ENCODE measurements at places on chromosomes 1 and 21.

DNA sequence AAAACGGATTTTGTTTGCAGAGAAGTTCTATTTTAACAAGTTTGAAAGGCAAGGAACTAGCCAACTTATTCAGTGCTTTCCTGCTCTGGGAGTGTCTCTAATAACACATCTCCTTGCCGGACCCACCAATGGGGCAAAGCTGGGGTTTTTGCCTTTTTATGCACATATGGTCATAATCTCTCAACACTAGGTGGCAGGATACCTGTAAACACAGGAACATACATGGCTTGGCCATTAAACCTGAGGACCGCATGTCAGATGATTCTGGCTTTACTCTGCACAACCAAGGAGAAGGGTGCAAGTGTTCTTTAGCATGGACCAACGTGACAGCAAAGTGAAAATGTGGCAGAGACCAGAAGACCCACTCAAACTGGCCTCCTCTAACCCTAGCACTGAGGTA is 4.9 kb downstream of the TMEM9 start:
- no peak for DNase-seq

DNA sequence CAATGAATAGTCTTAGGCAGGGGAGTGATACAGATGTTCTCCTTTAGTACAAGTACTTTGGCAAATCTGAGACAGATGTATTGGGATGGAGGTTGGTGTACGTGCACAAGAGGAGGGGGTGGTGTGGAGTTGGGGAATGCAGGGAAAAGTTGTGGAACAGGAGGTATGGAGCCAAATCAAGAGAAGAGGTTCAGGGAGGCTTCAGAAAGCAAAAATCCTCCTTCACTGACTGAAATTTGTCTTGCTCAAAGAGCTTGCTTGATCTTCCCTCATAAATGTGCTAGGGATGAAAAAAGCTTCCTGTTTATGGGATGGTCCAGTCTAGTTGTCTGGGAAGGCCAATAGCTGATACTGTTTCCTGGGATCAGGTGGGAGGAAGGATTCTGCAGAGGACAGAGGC is 5.8 kb downstream of the RNF19B start:
- no peak for DNase-seq

- DNase-seq: no peak
These were observed 279.0 kb downstream of the RRAGC start for GRCh38 chr1:38580594-38580993.

DNA sequence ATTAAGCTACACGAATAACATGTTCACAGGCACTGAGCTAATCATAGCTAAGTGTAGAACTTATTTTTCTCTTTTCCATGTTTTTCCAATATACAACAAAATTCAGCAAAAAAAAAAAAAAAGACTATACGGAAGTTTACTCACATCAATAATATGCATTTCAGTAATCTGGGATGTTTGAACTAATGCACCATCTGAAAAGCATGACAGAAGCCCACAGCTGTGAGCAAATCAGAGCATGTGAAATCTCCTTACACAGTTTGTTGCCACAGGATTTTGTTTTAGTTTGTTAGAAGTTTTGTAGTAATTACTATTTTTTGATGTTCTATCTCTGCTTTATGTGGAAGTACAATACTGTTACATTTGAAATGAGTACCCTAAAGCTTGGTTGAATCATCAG is 1051.7 kb downstream of the TTLL7 start:
- no peak for DNase-seq

- peak; percentile 6 for DNase-seq
These were observed 84.5 kb downstream of the COLGALT2 start for GRCh38 chr1:183953031-183953430.

- no peak for DNase-seq
These were observed 413.0 kb downstream of the DPYD start for GRCh38 chr1:97507863-97508262.

DNA sequence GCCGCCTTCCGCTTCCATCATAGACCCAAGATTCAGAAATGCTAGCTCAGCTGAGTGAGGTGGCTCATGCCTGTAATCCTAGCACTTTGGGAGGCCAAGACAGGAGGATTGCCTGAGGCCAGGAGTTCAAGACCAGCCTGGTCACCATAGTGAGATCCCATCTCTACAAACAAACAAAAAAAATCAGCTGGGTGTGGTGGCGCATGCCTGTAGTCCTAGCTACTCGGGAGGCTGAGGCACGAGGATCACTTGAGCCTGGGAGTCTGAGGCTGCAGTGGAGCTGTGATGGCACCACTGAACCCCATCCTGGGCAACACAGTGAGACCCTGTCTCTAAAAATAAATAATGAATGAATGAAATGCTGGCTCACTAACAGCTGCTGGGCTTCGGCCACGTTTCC is 39.7 kb downstream of the TOMM20 start:
- DNase-seq: no peak

GRCh38 chr1:53278298-53278725 is 40.0 kb upstream of the MAGOH start:
- DNase-seq: peak; percentile 39

GRCh38 chr1:116439701-116440100 is 66.7 kb downstream of the ATP1A1 start:
- no peak for DNase-seq

- DNase-seq: no peak
These were observed 230.8 kb upstream of the CACYBP start for GRCh38 chr1:174768949-174769348.

- no peak for DNase-seq
These were observed 3.8 kb upstream of the NPHP4 start for GRCh38 chr1:5995871-5996630.

- DNase-seq: no peak
These were observed 55.2 kb downstream of the PUM1 start for GRCh38 chr1:31010086-31010989.

- DNase-seq: no peak
These were observed 263.4 kb downstream of the GRIK1 start for GRCh38 chr21:29676395-29676794.

Data from DMS79 treated with DMSO at 0.1 percent for 48 hours (cell line).